ENCODE measurements at places on chromosomes 16 and 17.

GRCh38 chr16:3874242-3874641 lies 6.3 kb downstream of the CREBBP start:
- DNase-seq, result no peak

DNA sequence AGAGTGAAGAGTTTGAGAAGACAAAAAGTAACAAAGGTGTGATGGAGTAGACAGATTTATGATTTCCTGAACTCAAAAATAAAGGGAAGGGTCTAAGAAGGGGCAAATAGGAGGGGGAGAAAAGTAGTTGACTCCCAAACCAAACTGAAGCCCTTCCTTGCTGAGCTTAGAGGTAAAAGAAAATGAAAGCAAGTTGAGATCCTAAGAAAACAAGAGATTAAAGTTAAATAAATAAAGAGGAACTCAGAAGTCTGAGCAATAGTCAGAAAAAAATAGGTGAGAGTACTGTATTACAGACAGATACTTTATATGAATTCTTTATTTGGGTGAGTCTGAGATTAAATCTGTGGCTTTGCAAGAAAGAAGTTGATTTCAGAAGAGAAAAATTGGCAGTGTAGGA lies 3.3 kb upstream of the PSMD12 start:
- no peak for DNase-seq

GRCh38 chr16:68071518-68071901 lies 13.7 kb upstream of the NFATC3 start:
- no peak for DNase-seq

GRCh38 chr16:11410376-11411058 lies 65.3 kb downstream of the RMI2 start:
- DNase-seq, result no peak

DNA sequence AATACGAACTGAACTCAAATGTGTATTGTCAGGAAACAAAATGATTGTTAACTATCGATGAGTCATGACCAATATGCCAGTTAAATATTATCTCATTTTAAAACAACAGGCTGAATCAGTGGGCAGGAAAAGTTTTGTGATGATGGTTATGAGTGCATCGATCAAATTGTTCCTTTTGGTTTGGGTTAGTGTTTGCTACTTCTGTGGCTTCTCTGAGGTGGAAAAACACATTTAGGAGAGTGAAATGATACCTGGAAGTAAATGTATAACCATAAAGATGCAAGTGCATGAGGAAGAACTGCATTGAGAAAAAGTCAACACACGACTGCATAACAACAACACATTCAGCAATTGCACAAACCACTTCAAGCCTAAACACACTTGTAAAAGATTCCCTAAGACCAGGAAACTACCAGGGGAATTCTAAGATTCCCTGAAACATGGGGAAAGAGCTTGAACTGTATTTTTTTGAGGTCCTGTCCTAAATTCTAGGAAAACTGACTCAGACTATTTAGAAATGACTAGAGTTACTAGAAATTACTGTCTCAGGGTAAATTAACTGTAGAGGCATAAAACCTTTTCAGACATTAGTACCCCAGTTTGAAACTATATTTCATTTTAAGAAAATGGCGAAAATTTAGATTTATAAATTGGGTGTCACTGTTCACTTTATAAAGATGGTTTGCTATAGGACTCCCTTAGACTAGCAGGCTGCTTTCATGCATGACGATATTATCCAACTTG lies 44.8 kb downstream of the CDYL2 start:
- no peak for DNase-seq

GRCh38 chr16:23979982-23980381 lies 144.2 kb downstream of the PRKCB start:
- DNase-seq, result no peak

DNA sequence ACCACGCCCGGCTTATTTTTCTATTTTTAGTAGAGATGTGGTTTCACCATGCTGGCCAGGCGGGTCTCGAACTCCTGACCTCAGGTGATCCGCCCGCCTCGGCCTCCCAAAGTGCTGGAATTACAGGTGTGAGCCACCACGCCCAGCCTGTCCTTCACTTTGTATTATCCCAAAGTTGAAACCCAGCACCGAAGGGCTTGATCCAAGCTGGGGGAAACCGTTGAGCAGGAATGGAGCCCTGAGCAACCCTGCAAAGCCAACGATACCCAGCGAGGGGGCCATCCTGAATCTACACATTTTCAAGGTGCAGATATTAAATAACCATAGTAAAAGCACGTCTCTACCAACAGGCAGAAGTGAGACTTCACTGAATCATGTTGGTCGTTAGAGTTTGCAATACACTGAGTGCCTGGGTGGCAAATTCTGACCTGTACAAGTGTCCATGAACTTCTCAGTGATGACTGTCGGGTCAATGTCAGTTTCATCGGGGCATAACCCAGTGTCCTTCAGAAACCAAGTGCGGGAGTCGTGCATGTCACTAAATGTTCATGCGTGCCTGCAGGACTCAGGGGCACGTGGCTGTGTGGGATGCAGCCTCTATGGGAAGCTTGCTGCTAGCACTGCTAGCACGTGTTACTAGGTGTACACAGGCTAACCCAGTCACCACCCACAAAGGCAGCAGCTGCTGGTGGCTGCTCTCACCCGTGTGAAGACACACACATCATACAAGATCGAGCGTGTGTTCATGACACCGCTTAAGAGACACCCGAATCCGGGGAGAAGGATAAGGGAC lies 10.5 kb upstream of the RBFOX3 start:
- no peak for DNase-seq

DNA sequence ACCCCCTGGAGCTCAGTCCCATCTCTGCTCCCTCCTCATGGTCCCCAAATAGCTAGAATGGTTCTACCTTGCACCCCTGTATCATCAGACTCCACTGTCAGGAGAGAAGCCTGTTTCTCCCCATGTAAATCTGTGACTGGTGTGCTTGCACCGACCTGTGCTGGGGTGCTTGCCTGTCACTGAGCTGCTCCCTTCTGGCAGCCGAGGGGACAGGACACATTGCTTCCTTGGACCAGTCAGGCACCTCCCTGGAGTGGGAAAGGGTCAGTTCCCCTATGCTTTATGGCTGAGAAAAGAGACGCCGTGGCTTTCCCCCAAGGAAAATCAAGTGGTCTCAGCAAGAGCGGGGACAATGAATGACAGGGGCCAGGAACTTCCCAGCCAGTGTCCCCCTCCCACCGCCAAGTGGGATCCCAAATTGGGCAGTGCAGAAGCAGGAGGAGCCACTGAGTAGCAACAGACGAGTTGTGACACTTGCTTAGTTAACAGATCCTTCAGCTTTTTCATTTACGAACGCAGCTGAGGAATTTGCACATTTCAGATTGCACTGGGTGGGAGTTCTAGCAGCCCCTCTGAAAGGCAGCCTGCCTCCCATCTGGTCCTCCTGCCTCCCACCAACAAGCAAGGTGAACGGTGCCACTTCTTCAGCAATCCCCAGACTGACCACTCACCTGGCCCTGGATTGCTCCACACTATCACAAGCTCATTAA lies 156.4 kb downstream of the KATNIP start:
- DNase-seq, result no peak

GRCh38 chr17:4587803-4588202 lies 3.5 kb downstream of the SMTNL2 start:
- no peak for DNase-seq

DNA sequence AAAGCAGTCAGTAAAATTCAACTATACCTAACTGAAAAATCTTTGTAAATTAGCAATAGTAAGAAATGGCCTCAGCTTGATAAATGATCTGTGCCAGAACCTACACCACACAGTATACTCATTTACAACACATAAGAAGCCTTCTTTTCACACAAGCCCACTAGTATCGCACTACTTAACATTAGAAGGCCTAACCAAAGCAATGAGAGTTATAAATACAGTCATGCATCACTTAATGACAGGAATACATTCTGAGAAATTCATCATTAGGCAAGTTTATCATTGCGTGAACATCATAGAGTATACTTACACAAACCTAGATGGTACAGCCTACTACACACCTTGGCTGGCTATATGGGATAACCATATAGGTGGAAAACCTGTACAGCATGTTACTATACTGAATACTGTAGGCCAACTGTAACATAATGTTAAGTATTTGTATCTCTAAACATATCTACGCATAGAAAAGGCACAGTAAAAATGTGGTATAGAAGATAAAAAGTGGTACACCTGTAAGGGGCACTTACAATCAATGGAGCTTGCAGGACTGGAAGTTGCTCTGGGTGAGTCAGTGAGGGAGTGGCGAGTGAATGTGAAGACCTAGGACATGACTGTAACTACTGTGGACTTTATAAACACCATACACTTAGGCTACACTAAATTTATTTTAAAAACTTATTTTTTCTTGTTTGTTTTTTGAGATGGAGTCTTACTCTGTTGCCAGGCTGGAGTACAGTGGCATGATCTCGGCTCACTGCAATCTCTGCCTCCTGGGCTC lies 126.5 kb upstream of the CORO6 start:
- no peak for DNase-seq

DNA sequence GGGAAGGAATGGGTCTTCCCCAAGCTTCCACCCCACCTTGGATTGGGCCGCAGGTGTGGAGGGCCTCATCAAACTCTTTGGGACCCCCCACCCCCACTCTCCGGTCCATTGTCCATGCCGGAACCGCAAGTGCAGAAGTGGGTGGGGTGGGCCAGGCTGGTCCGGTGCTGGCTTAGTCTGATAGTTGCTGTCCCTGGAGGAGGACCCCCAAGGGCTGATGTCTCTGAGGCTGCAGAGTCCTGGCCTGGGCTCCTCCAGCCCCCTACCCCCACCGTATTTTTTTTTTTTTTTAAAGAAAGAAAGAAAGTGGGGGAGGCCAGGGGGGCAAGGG lies 7.1 kb upstream of the ATXN7L3 start:
- no peak for DNase-seq

DNA sequence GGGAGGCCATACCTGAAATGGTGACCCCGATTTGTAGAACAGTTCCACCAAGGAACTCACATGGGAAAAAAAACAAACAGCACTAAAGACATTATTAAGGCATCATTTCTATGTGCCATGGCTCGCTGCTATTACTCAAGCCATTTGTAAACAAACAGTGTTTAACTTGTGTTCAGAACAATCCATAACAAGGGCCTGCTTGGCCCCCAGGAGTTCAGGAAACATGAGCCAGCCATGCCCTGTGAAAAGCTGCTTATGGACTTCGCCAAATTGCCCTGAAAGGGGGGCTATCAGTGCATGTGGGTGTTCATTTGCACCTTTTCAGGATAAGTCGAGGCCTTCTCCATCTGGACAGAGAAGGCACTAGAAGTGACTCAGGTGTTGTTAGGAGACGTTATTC lies 8.0 kb downstream of the POLR3K start:
- no peak for DNase-seq

- DNase-seq, result no peak
These were observed 11.0 kb downstream of the CSF3 start for GRCh38 chr17:40025991-40026815.

Measured in activated T-cell treated with anti-CD3 and anti-CD28 coated beads for 4 hours (primary cell).